ENCODE measurements at places on chromosomes 3 and 15.

DNA sequence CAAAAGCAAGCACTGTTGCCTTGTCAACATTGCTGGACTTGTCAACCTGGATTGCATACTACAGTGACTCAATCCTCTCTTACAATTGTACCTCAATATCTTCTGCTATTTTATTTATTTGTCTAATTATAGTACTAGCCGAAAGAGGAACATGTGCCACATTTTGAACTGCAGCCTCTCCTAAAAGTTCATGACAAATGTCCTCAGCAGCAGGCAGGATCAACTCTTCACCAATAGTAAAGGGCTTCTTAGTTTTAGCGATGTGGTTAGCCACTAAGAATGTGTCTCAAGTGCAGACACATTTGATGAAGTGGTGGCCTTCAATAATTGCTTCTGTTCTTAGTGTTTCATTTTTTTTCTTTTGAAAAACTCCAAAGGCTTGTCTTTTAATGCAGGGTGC, 13.2 kb downstream of the DOCK3 start:
- DNase-seq, result no peak

- peak; percentile 61 for DNase-seq
Measured at GRCh38 chr3:192899540-192899982, 18.1 kb downstream of the MB21D2 start.

- DNase-seq, result no peak
Measured at GRCh38 chr3:33006081-33006480, 54.6 kb downstream of the CCR4 start.

GRCh38 chr3:58485801-58486435, 6.0 kb upstream of the KCTD6 start:
- DNase-seq, result no peak

DNA sequence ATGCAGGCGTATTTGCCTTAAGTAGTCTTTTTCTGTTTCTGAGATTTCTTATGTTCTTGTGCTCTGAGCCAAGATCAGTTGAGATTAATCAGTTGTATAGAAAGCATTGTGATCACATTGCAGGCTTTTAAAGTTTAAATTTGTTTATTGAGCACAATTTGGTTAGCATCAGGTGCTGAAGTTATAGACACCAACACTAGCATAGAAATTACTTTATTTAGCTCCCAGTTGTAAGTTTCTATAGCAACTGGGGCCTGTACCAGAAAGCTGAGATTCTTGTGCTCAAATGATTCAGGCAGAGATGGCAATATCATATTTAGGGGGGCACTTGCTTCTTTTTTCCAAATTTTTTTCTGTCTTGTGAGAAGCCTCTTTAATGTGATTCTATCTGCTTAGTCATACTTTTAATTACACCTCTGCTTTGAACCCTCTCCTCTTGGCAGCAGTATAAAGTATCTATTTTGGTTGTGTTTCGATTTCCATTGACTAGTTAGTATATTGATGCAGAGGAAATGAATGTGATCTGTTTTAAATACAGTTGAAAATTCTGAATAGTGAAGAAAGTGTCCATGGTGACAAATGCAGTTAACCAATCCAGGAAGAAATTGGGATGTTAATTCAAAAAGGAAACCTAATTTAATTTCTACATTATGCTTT, 241.7 kb upstream of the GBE1 start:
- no peak for DNase-seq

All from AG20443 (cell line).